ENCODE measurements at places on chromosomes 16 and 17.

GRCh38 chr17:12616161-12616560 lies 49.5 kb upstream of the MYOCD start:
- no peak for DNase-seq

DNA sequence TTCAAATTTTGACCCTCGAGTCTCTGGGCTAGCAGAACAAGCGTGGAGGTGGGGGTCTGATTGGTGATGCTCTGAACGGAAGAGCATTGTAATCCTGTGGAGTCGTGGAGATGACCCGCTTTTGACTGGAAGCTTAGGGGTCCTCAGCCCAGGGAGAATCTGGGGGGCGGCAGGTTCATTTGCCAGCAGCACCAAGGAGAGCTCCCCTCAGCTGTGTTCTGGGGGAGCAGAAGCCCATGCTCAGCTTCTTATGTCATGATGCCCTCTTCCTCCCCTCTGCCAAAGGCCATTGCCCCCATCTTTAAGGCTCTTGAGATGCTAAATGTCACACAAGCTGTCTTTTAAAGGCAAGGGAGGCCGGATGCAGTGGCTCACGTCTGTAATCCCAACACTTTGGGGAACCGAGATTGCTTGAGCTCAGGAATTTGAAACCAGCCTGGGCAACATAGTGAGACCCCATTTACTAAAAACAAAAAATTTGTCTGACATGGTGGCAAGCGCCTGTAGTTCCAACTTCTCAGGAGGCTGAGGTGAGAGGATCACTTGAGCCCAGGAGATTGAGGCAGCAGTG lies 19.3 kb downstream of the LDHD start:
- DNase-seq = no peak

GRCh38 chr16:85924675-85925074 lies 25.7 kb downstream of the IRF8 start:
- DNase-seq = no peak

- DNase-seq = no peak
Measured at GRCh38 chr16:22323959-22324786, 27.0 kb downstream of the POLR3E start.

DNA sequence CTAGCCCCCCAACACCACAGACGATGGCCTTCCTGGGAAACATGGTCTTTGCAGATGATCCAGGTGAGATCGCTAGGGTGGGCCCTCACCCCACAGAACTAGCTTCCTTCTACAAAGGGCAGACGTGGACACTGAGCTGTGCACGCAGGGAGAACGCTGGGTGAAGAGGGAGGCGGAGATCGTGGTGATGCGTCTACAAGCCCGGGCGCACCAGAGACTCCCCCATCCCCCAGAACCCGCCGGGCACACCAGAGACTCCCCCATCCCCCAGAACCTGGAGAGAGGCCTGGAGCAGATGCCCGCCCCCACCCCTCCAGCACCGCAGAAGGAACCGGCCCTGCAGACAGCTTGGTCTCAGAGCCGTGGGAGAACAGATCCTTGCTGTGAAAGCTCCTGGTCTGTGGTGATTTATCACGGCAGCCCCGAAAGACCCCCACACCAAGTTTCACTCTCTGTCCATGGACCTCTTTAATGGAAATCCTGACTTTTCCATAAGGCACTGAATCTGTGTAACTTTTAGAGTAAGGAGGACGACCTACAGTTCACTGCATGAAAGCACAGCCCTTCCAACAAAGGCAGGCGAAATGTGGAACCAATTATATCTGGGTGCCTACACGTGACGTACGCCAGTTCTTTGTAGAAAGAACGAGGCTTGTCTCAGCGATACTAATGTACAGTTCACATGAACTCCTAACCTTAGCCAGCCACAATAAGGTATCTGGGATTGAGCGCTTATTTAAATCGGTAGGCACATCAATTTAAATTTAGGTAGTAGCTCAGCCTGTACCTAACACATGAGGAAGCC lies 88.5 kb downstream of the ANKRD11 start:
- no peak for DNase-seq

- no peak for DNase-seq
Measured at GRCh38 chr17:7177954-7178477, 1.2 kb downstream of the ASGR1 start.

- DNase-seq = peak; percentile 3
Measured at GRCh38 chr17:73480740-73481139, 163.5 kb downstream of the SDK2 start.

DNA sequence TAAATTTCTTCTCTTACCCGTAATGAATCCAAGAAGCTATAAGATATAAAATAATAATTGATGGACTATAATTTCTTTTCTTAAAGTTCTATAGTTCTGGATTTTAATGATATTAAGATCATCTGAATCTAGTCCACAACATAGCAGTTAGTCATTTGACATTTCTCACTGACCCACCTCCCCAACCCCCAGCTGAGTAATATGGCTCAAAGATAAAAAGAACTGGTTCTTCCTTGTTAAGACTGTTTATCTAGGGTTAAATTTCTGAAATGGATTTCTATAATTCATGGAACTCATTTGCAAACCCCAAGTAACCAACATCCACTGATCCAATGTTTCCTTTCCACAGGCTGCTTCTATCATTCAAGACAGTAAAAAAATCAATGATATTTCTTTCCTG lies 133.9 kb upstream of the SOX9 start:
- DNase-seq = peak; percentile 58

DNA sequence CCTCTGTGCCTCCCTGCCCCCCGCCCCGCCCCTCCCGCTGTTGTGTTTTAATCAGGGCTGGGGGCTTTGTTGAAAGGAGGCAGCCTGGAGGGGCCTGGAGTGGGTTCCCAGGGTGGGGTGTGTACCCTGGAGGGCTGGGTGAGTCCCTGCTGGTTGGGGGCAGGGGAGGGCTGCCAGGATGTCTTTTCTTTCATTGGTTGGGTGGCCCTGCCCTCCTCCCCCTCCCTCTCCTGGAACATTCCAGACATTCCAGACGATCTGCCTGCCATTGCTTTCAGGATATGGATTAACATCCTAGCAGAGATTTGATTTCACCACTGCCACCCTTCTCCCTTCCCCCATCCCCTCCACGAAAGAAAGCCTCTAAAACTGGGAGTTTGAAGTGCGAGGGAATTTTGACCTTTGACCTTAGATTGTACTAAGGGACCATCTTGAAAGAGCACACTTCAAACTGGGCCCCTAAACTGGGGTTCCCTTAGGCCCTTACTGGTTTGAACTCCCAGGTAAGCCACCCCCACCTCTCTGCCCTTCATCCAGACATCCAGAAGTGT lies 25.3 kb downstream of the IGF2BP1 start:
- DNase-seq = peak; percentile 58

DNA sequence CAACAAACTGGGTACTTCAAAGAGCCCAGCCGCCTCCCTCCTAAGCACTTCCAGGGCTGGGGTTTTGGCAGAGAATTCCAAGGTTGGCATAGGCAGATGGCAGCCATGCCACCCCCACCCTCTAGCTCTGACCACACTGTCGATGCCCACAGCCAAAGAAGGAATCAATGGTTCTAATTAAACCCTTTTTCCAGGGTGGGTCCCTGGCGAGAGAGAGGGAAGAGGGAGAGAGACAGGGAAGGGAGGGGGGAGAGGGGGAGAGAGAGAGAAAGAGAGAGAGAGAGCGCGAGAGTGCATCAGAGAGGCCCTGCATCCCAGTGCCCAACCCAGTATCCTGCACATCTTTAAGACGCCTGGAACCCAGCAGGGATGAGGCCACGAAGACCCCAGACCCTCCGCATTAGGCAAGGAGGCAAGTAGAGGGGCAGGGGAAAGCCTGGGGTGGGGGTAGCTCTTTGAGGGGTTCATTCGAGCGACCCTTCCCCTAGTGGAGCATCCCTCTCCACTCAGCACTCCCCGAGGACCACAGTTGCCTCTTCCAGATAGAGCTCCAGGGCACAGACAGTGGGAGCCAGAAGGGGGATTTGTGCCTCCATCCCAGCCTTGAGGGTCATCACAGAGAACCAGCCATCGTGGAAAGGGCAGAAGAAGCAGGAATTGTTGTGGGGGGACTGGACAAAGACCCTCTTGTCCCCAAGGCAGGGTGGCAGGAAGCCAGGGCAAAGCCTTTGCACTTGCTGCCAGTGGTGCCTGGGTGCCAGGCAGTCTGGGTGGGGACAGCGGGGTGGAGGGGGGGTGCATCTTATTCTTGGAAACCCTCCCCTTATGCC lies 2.6 kb downstream of the SRCIN1 start:
- DNase-seq = no peak

DNA sequence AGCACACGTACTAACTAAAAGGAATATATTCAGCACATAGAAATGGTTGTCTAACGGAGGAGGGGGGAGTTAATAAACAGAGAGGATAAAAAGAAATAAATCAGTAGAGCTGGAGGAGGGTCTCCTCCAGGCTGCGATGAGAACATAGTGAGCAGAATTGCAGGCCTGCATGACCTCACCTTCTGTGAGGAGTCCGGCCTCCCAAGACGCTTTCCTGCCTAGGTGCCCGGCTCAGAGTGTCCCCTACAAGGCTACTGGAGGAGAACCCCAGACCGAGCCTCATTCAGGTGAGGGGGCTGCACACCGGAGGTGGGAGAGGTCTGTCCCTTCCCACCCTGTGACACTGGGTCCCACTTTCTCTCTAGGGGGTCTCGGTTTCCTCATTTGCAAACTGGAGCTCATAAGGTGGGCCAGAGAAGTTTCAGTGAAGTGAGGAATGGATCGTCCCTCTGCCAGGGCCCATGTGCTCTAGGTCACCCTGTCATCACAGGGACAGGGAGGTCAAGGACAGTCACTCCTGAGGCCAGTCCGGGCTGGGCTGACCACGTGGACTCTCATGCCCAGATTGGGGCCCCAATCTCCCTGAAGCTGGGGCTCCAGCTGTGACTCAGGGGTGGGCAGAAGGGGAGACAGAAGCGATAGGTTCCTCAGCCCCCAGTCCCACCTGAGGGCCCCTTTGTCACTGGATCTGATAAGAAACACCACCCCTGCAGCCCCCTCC lies 3.3 kb upstream of the HBM start:
- DNase-seq = no peak

- DNase-seq = no peak
Measured at GRCh38 chr17:12592941-12593340, 72.7 kb upstream of the MYOCD start.

- DNase-seq = peak; percentile 38
Measured at GRCh38 chr16:11949527-11949926, 7.7 kb upstream of the NPIPB2 start.

DNA sequence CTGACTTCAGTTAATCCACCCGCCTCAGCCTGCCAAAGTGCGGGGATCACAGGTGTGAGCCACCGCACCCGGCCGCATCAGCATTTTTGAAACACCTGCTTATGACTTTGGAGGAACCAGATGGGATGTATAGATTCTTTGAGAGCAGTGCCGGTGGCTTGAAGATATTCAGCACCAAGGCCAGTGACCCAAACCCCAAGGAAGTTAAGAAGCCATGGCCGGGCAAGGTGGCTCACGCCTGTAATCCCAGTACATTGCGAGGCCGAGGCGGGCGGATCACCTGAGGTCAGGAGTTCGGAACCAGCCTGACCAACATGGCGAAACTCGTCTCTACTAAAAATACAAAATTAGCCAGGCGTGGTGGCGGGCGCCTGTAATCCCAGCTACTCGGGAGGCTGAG lies 43.9 kb downstream of the TRARG1 start:
- peak; percentile 10 for DNase-seq

DNA sequence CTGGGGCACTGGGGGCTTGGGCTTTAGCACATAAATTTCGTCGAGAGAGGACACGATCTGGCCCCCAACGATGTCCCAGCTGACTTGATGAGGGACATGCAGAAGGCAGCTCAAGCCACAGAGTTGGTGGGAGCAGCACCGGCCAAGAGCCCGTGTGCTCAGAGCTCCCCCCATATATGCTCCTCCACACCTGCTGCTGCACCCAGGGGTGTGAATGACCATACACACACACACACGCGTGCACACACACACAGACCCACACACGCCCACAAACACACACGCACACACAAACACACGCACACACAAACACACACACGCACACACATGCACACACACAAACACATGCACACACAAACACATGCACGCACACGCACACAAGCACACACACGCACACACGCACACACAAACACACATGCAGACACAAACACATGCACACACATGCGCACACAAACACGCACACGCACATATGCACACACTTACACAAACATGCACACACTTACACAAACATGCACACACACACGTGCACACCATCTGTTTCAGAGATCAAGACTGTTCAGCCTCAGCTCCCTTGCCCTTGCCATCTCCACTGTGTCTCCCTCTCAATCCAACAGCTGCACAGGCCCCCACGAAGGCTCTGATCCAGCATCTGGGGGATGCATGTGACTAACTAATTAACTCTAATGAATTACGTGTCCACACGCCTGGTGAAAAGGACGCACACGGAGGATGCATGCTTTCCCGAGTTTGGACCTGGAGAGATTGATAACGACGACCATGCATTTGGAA lies 85.6 kb upstream of the TNRC6C start:
- DNase-seq = no peak

DNA sequence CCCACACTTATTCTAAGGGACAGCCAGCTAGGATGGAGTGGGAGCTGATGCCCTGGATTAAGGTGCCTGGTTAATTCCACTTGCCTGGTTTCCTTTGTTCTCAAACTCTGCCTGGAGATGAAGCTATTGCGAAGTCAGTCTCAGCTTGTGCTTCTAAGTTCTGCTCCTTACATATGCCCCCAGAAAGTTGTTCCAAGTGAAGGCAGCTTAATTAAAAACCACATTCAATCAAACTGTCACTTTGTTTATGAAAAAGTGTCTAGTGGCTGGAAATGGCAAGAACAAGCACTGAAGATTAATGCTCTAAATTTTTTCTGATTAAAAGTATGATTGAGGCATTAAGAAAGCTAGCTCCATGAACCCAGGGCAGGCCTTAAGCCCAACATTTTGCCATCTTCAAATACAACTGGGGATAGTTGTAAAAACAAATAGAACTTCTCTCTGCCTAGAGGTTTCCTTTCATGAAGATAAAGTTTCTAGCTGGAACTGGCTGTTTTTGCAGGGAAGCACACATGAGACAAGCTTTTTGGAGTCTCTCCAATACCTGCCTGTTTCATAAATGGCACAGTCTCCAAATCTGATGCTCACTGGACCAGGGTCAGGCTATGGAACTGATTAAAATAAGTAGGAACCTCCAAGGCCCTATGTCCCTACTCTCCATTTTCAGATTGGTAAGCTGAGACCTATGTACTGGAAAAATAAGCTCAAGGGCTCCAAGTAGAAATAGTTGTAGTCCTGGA lies 100.9 kb downstream of the GRIN2A start:
- DNase-seq = no peak

- DNase-seq = no peak
Measured at GRCh38 chr17:16191604-16192003, 23.7 kb downstream of the NCOR1 start.

DNA sequence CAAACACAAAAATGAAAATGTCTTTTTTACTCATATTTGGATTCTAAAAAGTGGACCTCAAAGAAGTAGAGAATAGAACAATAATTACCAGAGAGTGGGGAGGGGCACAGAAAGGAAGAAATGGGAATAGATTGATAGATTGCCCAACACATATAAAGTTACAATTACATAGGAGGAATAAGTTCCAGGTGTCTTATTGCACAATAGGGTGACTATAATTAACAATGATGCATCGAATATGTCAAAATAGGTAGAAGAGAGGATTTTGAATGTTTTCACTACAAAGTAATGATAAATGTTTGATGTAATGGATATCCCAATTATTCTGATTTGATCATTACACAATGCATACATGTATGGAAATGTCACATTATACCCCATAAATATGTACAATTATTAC lies 556.0 kb downstream of the CDH8 start:
- DNase-seq = no peak
